Right renal pelvis (tissue), 4 donors: ENCODE measurements at places on chromosomes 11 and 22. TPM values are rescaled to one million over a fixed set of nuclear protein-coding genes. Genes with fewer than 3 reads are reported as not detected.

DNA sequence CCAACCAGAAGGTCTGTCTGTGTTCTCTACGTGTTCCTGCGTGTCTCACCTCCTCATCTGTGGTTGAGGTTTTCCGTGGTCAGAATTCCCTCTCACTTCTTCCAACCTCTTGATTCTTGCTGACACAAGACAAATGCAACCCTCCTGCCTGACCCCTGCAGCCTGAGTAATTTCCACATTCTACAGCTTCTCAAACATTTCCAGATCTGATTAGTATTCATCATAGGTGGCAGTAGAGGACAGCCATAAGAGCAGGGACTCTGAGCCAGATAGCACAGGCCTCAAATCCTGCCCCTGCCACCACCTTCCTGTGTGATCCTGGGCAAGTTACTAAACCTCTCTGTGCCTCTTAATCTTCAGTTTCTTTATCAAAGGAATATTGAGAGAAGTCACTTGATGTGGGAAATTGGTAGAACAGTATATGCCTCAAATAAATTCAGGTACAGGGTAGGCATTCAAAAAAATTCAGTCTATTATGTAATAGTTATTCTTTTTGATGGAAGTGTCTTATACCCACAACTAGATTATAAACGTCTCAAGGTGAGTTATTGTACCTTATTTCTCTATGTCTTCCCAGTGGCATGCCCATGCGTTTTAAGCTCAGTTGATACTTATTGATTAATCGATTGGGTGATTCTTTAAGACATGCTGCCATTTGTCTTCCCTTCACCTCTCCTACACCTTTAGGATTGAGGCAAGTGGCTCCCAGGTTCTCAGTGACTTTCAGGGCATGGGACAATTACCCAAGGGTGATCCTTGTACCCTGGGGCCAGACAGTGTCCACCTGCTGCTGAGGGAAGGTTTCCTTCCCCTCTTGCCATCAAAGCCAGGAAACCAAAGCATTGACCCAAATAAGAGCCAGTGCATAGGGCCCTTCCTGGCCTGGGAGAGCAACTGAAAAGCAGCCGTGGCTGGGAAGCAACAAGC is 19.6 kb downstream of the POU2AF1 start:
- DNase-seq = no peak

Gene SERHL2
- polyA plus RNA-seq = 7.0 TPM

GRCh38 chr22:42889304-42889703 is 32.2 kb upstream of the ARFGAP3 start:
- DNase-seq = no peak

GRCh38 chr11:62538470-62539237 is 8.0 kb downstream of the AHNAK start:
- no peak for DNase-seq

Gene PANX3
- not detected for polyA plus RNA-seq

- no peak for DNase-seq
Measured at GRCh38 chr22:29765905-29766631, 739 bp downstream of the ZMAT5 start.

DNA sequence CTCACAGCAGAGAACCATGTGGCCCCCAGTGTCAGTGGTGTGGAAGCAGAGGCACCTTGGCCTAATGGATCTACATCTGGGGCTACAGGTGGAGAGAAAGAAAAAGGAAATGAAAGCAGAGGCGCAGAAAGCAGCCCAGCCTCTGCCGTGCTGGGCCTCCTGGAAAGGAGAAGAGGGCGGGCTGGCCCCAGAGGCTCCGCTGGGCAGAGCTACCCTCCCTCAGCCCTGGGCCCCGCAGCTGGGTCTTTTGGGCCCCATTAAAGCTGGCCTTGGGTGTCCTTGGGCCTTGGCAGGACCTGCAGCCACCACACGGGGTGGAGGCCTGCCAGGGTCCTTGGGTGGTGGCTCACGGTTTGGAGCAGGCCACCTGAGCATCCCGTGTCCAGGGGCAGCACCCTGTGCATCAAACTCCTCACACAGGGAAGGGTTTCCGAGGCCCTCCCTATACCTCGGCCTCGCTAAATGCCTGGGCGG is 31.6 kb upstream of the GAL start:
- no peak for DNase-seq

Gene SSTR3
- 0.69 TPM for polyA plus RNA-seq

DNA sequence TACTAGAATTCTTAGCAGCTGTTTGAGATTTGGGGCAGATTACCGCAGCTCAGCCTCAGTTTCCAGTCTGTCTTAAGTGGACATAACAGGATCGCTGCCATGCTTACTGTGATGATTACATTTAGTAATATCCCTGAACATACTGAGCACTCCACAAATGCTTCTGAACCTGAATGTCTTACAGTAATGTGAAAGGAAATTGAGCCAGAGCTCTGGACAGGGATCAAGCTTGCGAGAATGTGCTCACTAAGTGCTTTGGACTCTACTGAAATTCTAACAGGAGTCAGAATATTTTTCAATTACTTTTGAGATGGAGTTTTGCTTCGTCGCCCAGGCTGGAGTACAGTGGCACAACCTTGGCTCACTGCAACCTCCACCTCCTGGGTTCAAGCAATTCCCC is 118.6 kb upstream of the RASSF10 start:
- DNase-seq = no peak

- DNase-seq = no peak
Measured at GRCh38 chr11:12224537-12224893, 114.1 kb downstream of the MICAL2 start.

DNA sequence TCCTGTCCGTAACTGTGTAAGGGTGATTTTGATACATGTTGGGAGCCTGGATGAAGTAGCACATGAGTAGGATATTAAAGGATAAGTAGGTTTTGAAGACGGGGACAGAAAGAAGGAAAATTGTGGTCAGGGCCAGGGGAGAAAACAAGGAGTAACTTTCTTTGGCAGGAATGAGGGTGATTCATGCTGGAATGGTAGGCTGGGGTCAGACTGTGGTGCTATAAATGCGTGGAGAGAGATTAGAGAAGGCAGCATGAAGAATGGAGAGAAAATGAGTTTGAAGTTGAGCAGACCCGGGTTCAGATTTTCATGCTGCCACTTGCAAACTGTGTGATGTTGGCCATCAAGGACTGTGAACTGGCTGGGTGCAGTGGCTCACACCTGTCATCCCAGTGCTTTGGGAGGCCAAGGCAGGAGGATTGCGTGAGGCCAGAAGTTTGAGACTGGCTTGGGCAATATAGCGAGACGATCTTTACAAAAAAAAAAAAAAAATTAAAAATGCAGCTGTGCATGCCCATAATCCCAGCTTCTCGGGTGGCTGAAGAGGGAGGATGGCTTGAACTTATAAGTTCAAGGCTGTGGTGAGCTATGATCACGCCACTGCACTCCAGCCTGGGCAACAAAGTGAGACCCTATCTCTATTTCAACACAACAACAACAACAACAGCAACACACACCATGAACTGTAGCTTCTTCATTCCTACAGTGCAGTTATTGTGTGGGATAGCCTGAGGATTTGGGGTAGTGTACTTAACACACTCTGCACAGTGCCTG is 22.3 kb downstream of the ZBTB16 start:
- DNase-seq = no peak

- DNase-seq = no peak
Measured at GRCh38 chr22:42623756-42624441, 9.2 kb upstream of the POLDIP3 start.

DNA sequence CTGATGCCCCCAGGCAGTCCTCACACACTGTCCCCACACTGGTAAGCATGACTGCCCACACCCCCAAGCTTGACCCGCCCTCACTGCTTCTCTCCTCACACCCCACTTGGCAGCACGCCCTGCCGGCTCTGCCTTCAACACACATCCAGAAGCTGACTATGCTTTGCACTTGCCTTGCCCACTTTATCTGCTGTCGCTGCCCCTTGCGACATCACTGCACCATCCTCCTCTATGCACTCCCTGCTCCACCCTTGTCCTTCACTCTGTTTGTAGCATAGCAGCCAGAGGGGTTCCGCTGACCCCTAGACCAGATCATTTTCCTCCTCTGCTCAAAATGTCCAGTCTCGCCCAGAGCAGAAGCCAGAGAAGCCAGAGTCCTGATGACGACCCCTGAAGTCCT is 25.3 kb upstream of the SLC25A1 start:
- DNase-seq = no peak

- no peak for DNase-seq
Measured at GRCh38 chr11:85257837-85258236, 369.3 kb downstream of the DLG2 start.

GRCh38 chr22:40819599-40820140 is 524 bp upstream of the SLC25A17 start:
- DNase-seq = no peak

DNA sequence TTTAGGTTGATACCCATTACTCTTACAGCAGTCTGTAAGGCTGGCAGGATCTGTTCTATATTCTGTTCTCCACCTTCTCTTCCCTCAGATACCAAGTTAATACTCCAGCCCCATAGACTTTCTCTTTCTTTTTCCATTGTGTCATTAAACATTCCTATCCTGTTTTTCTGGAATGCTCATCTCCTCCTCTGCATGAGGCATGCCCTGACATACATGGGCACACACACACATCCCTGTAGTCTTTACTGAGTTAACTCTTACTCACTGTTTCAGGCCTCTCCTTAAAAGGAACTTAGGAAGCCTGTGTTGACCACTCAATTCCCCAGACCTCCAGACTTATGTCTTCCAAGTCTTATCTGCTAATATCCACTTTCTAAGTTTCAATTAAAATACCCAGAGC is 476.8 kb downstream of the METTL15 start:
- no peak for DNase-seq

GRCh38 chr11:42195289-42196013 is 736.0 kb upstream of the LRRC4C start:
- no peak for DNase-seq

DNA sequence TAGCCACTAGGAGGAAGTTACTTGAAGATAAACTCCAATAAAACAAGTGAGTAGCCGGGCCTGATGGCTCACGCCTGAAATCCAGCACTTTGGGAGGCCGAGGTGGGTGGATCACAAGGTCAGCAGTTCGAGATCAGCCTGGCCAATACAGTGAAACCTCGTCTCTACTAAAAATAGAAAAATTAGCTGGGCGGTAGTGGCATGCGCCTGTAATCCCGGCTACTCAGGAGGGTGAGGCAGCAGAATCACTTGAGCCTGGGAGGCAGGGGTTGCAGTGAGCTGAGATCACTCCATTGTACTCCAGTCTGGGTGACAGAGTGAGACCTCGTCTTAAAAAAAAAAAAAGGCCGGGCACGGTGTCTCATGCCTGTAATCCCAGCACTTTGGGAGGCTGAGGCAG is 34.0 kb upstream of the CLPB start:
- DNase-seq = no peak

GRCh38 chr11:101738452-101738851 is 154.6 kb upstream of the TRPC6 start:
- DNase-seq = no peak

GRCh38 chr22:39416319-39416718 is 16.7 kb downstream of the TAB1 start:
- no peak for DNase-seq

- DNase-seq = no peak
Measured at GRCh38 chr11:129866311-129866710, 29.1 kb downstream of the NFRKB start.

- DNase-seq = no peak
Measured at GRCh38 chr22:46935506-46936377, 173.3 kb downstream of the TBC1D22A start.

DNA sequence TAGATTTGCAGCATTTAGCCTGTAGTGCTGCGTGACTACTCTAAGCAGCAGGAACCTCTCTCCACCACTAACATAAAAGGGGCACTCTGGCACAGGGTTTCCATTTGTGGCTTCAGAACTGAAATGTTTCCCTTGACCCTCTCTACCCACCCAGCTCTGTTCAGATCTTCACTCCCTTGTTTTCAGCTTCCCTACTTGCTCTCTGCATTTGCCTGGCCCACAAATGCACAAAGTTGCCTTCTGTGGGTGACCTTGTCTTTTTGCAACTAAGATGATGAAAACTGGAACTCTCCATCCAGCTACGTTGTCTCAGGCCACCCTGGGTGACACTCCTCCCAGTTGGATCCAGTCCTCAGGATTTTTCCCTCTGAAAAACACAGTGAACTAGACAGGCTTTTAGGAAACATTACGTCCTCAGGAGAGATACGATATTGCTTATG is 19.8 kb upstream of the PSMA1 start:
- no peak for DNase-seq

Gene UBASH3B
- 7.3 TPM for polyA plus RNA-seq

GRCh38 chr11:97140885-97141494 is 751.2 kb downstream of the JRKL start:
- no peak for DNase-seq

DNA sequence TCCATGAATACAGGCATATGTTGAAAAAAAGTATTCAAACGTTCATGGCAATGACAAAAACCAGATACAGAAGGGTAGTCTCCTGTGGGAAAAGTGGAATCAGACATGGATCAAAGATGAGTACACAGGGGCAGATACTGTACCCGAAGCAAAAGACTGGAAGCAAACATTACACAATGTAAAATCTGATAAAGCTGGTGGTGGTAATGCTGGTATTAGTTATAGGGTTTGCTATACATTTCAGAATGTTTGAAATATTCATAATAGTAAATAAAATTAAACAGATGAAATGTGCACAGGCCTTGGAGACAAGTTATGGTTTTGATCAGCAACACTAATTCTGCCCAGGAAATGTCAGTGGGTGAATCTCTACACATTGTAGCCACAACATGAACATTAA is 607.6 kb downstream of the SOX6 start:
- no peak for DNase-seq

DNA sequence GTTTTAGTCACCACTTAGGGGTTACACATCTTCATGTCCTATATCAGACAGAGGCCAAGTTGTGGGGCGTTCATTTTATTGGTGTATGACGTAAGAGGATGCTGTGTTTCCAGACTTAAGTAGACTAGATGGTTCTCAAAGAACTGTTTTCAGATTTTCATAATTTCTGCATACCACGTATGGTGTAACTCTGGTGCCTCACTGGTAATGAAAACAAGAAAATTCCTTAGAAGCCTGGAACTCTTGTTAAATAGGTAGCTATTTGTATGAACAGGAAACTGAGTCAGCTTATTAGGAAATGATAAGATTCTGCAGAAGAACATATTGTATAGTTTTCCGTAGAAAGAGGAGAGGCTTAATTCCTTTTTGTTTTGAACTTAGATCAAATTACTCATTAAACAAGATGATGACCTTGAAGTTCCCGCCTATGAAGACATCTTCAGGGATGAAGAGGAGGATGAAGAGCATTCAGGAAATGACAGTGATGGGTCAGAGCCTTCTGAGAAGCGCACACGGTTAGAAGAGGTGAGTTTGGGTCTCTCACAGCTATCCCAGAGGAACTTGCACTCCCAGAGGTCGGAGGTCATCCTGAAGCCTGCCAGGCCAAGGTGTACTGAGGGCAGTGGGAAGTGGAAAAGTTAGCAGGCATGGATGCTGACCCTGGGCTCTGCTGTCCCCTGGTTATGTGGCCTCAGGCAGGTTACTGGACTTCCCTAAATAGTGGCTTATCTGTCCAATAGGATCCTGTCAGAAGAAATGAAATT is 3.9 kb downstream of the CDC45 start:
- DNase-seq = no peak

DNA sequence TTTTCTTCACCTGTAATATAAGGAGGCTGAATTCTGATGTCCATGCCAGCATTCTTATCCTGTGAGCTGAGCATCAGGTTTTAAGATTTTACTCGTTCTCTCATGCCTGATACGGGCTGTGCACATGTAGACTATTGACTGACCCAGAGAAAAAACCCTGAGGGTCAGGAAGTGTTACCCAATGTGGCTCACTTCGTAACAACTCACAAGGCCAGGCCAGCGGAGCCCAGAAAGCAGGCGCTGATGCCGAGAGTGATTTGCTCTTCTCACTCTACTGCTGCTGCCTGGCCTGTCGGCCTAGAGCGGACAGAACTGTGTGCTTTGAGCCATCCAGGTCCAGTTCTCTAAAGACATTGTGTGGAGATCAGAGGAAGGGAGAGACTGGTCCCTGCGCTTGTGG is 10.8 kb downstream of the THYN1 start:
- no peak for DNase-seq
